Right lobe of liver (tissue), 6 donors: ENCODE measurements at places on chromosomes 6 and 20.

DNA sequence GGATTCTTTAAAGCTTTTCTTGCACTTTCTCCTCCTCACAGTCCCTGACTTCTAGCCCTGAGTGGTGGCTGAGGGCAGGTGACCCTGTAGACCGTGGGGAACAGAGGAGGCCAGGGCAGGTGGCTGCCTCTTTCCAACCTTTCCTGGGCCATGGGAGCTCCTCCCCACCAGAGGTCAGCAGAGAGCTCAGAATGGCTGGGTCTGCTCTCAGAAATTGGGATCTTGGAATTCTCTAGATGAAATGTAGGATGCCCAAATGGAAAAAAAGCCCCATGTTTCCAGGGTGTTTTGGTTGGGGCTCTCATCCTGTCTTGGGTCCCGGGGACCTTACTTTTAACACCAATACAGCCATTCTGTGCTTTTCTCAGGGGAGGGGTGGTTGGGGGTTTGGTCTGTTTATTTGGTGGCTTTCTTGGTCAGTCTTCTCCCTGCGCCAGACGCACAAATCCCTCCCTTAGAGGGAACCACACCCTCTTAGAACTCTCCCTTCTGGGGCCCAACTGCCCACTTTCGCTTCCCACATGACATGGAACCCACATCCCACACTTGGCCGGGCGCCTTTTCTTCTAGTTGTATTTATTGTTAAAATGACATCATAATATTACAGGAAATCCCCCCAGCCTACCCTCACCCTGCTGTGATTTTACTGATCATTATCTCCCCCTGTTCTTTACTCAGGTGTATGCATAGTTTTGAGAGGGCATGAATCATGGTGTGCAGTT is 17.9 kb downstream of the GNAS start:
- H3K4me1 ChIP-seq: no peaks in the 10 kb centered on the region
- DNase-seq: peak; percentile 57
- H3K27ac ChIP-seq: no peak overlapping the region
- H3K4me3 ChIP-seq: no peak overlapping the region
- no peaks in the 10 kb centered on the region for H3K36me3 ChIP-seq

- H3K4me1 ChIP-seq: peaks cover 31% of the 10 kb centered on the region
- H3K36me3 ChIP-seq: no peaks in the 10 kb centered on the region
- no peak overlapping the region for H3K4me3 ChIP-seq
- H3K27me3 ChIP-seq: no peaks in the 10 kb centered on the region
Observed at GRCh38 chr20:33554914-33555420, 65.1 kb downstream of the CBFA2T2 start.

DNA sequence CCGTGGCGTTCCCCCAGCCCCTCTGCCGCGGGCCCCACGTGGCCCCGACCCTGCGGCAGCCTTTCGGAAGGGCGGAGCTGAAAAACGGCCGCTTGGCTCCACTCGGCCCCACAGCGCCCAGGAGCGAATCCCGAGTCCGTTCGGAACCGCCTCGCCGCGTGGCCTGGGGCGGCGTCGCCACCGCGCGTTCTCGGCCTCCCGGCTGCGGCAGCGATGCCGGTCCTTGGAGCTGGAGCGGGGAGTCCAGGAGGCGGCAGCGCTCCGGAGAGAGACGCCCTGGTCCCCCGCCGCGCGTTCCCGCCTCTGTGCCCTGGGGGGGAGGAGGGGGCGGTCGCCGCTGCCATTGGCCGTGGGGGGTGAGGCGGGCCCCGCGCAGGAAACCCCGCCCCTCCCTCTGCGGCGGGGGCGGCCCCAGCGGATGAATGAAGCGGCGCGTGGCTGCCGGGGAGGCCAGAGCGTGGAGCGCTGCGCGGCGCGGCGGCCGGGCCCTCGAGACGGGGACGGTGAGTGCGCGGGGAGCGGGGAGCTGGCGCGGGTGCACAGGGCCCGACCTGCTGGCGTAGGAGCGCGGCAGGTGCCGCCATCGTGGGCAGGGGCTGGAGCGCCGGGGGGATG is at the start of gene SLCO4A1:
TSS of gene SLCO4A1 (plus strand) at position 453 of the 615 bp plus-strand sequence. CDS start 13,952 bp downstream, outside the sequence.
- no peak within 1 kb of the TSS for H3K27ac ChIP-seq
- H3K4me3 ChIP-seq: peak within 1 kb of the TSS; percentile 45
- no peaks in the 10 kb centered on the region for H3K27me3 ChIP-seq

GRCh38 chr6:64996301-64996700 is 710.7 kb downstream of the EYS start:
- H3K27me3 ChIP-seq: no peaks in the 10 kb centered on the region
- H3K27ac ChIP-seq: no peak overlapping the region
- H3K36me3 ChIP-seq: no peaks in the 10 kb centered on the region
- no peak overlapping the region for H3K4me3 ChIP-seq

DNA sequence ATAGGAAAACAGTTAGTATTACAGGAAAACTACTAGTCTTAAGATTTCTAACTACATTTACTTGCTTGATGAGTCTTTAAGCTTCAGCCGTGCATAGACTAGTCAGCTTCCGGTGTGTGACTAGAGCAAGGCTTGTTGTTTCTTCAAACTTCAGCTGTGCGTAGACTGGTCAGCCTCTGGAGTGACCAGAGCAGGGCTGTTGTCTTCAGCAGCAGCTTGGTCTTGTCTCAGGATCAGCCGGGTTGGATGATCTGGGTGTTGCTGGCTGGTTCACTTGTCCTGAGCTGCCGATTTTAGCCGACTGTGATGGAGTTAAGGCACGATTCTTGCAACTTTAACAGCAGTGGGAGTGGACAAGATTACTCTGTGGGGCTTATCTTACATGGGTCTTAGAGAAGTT is 44.7 kb downstream of the HLA-C start:
- no peaks in the 10 kb centered on the region for H3K27me3 ChIP-seq
- H3K36me3 ChIP-seq: no peaks in the 10 kb centered on the region
- no peak overlapping the region for H3K27ac ChIP-seq
- H3K4me3 ChIP-seq: no peak overlapping the region
- no peaks in the 10 kb centered on the region for H3K4me1 ChIP-seq
- no peak for DNase-seq
